ENCODE measurements at places on chromosomes 11 and 22.

GRCh38 chr22:27905653-27906052 lies 13.4 kb downstream of the PITPNB start:
- no peak for DNase-seq

- DNase-seq = no peak
Measured at GRCh38 chr11:17898071-17898470, 114.8 kb downstream of the SERGEF start.

GRCh38 chr11:117941163-117941707 lies 12.0 kb upstream of the TMPRSS13 start:
- peak; percentile 51 for DNase-seq

GRCh38 chr11:123314972-123315371 lies 115.1 kb upstream of the GRAMD1B start:
- no peak for DNase-seq

DNA sequence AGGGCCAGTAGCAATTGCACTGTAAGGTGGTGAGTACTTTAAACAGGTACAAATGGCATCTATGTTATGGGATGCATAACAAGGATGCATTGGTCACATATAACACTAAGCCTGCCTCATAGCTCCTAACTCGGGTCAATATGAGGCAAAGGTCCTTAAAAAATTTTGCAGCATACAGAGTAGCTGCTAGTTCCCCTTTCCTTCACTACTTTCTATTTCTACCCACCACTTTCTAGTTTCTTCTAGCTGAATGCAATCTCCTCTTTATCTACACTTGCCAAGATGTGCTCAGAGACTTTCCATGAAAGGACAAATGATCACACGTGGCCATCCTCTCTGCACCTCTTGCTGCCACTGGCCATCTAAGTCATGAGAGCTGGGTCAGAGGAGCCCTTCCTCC lies 9.8 kb downstream of the OR51F2 start:
- DNase-seq = no peak

GRCh38 chr11:28077521-28077920 lies 30.4 kb downstream of the KIF18A start:
- no peak for DNase-seq

DNA sequence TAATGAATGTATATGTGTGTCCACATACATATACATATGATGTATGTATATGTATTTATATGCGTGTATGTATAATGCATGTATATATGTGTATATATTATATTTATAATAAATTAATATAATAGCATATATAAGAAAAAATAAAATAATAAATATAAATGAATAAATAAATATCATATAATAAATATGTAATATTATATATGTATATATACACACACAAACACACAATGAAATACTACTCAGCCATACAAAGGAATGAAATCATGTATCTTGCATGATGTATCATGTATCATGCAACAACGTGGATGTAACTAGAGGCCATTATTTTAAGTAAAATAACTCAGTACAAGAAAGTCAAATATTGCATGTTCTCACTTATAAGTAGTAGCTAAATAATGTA lies 788.7 kb upstream of the CHORDC1 start:
- no peak for DNase-seq

- no peak for DNase-seq
Measured at GRCh38 chr11:10696468-10697322, 3.1 kb upstream of the IRAG1 start.

DNA sequence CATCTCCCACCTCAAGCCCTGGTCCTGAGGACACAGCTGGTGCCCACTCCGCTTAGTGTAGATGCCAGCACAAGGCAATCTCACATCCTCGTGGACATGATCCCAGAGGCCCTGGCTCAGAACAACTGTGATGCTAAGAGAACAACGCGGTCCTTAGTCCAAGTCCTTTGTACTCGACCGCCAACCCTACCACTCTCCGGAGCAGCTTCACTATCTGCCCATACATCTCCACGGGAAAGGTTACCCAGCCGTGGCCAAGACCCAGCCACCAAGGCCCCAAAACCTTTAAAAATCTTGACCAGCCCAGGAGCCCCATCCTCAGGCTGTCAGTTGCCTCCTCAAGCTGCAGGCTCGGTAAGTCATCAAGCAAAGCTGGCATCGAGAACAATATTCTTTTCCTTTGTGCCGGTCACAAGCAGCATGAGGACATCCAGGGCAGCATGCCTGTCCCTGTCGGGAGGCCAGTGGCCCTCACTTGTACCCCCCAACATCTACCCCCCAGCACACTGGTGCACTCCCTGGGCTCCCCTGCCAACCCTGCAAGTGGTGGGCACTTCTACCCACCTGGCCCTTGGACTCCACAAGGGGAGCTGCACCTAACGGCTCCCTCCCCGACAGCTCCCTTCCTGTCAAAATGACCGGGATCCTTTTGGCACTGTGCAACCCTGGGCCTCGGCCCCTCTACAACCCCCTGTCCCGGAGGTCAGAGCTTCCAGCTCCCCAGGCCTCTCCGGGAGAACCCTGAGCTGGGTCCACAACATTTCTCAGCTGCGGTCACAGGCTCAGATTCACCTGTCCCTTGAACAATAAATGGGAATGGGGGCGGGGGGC lies 2.5 kb downstream of the OSBPL5 start:
- no peak for DNase-seq

DNA sequence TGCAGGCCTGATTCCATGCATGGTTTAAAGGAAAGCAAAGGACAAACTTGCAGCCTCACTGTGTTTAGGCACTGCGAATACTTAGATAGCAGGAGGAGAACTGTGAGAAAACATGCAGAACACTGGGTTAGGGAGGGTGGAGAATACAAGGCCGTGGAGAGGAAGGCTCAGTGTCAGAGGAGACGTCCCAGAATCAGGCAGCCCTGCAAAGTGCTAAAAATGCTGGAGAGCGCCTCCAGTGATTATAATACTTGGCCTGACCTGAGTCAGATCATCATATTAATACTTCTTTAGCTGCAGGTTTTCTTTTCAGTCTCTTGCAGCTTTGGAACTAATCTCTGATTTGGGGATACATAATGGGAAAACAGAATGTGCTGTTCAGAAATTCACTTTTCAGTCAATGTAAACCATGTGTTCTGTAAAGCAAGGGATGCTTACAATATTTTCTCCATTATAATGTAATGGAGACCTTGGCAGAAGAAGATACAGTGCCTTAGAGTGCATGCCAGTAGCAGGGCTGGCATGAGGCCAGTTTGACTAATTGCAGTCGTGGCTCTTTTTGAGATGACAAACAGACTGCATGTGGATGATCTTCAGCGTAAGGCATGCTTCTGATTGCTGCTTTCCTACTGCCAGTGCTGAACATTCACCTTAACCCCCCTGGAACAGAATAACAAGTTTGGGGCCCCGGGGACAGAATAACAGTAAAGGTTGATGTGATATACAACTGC lies 16.8 kb downstream of the EXT2 start:
- no peak for DNase-seq

GRCh38 chr22:40855979-40856512 lies 393 bp downstream of the ST13 start:
- peak; percentile 9 for DNase-seq

DNA sequence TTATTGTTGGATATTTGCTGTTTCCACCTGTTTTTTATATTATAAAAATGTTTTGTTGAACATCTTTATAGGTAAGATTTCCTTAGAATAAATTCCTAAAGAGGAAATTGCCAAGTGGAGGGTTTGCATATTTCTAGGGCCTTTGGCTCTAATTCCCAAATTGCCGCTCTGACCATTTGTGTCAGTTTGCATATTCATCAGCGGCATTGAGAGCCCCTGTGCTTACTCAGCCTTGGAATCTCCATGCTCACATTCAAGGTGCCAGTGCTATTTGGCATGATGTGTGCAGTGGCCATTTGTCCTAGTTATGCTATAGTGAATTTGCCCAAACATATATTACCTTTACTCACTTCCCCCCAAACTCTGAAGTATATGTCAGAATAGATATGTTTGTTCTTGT lies 25.5 kb downstream of the KREMEN1 start:
- no peak for DNase-seq

GRCh38 chr11:25587496-25587895 lies 744.4 kb upstream of the ANO3 start:
- no peak for DNase-seq

GRCh38 chr11:35688023-35688422 lies 25.4 kb downstream of the TRIM44 start:
- DNase-seq = no peak

- no peak for DNase-seq
Measured at GRCh38 chr22:41971431-41971830, 2.2 kb downstream of the SEPTIN3 start.

- DNase-seq = no peak
Measured at GRCh38 chr11:113967361-113967760, 7.5 kb upstream of the HTR3A start.

- no peak for DNase-seq
Measured at GRCh38 chr11:16812274-16812673, 73.8 kb downstream of the C11orf58 start.

DNA sequence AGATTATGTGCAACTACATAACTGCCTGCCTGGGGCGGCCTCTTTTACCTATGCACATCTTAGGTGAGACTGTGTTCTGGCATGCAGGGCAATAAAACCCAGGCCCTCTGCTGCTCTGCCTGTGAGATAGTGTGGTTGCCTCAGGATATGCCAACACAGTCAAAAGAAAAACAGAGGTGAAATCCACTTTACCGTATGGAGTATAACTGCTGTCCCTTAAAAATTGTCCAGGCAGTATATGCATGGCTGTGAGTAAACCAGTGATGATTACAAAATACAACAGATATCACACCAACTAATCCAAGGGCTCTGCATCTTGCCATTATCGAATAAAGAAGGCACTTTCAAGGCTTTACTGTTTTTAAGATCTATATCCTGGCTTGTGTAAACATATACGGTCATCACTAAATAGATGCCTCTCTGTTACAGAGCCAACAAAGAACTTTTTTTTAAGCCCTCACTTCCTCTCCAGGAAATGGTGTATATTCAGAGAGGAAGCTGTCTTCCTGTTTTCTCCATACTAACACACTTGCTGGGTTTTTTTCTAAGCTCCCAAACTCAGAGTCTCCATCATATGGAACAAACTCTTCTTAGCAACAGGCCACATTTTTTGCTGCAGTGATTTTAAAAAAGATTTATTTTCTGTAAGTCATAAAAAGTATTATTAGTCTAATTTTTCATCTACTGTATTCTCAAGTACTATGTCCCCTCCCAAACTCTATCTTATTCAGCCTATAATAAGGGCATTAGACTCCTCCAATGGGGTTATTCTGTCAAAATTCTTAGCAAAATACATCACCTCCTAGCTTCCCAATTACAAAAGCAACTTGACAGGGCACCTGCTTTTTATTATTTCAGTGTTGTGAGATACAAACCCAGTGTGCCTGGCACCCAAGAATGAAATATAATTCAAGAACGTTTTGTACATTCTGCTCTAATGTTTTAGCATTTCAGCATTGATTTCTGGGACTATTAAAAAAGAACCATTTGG lies 135.2 kb downstream of the MAML2 start:
- peak; percentile 70 for DNase-seq

- no peak for DNase-seq
Measured at GRCh38 chr22:17096071-17096470, 11.3 kb downstream of the IL17RA start.

GRCh38 chr11:79400717-79401330 lies 40.0 kb downstream of the TENM4 start:
- peak; percentile 38 for DNase-seq

GRCh38 chr11:78037056-78037455 lies 14.0 kb upstream of the KCTD14 start:
- no peak for DNase-seq

GRCh38 chr11:46009647-46010046 lies 87.2 kb downstream of the LARGE2 start:
- no peak for DNase-seq

GRCh38 chr11:24828938-24829605 lies 332.2 kb downstream of the LUZP2 start:
- no peak for DNase-seq

DNA sequence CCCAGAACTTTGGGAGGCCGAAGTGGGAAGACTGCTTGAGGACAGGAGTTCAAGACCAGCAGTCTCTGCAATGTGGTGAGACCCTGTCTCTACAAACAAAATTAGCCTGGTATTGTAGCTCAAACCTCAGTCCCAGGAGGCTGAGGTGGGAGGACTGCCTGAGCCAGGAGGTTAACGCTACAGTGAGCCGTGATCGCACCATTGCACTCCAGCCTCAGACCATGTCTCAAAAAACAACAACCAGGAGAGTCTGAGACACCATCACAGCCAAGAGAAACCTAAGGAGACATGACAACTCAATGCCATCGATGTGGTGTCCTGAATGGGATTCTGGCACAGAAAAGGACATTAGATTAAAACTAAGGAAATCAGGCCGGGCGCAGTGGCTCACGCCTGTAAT lies 28.3 kb upstream of the KDM2A start:
- DNase-seq = no peak

DNA sequence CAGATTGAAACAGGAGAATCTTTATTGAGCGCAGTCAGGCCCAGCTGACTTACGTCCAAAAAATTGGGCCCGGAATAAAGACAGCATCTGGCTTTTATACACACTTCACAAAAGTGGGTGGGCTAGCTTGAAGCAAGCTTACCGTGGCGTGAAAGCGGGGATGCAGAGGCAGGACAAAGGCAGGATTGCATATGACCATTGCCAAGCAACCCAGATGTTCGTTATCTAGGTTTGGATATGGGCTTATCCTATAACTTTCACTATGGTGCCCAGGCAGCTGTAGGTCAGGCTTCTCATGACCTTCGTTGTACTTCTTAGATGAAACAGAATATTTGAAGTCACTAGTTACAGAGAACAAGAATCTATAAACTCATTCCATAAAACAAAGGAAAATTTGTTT lies 1575.6 kb upstream of the RAG2 start:
- DNase-seq = no peak

- DNase-seq = no peak
Measured at GRCh38 chr11:126755526-126755925, 245.0 kb downstream of the KIRREL3 start.

GRCh38 chr22:40922484-40923303 lies 28.5 kb upstream of the RBX1 start:
- DNase-seq = peak; percentile 55

DNA sequence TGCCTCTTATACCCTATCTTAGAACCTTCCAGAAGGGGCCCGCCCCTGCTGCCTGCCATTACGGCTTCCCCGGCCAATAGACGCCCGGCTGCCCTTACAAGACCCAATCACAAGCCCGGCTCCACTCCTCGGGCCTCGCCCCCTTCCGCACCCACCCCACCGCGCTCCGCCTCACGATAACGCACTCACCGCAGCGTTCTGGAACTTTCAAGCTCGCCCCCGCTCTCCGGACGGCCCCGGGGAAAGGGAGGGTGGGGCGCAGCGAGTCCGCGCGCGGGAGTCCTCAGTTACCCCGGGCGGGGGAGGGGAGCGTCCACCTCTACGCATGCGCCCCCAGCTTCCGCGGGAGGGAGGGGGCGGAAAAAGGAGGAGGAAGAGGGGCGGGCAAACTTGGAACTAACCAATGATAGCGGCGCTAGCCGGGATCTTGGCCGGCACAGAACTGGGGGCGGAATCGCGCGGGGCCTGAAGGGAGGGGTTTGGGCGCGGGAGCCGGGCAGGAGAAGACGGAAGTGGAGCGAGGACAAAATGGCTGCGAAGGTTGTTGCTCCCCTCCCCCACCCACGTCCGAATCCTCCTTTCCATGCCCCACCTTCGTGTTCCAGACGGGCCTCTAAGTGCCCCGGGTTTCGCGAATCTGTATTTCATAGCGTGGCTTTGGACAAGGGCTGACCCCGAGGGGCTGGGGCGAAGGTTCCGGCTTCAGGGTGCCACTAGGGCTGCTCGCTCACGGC lies 389 bp upstream of the HSPA8 start:
- DNase-seq = peak; percentile 99

- DNase-seq = no peak
Measured at GRCh38 chr11:72789493-72790131, 4.2 kb downstream of the STARD10 start.

GRCh38 chr22:46355996-46356471 lies 20.5 kb downstream of the TRMU start:
- DNase-seq = no peak
